ENCODE measurements at places on chromosomes 2 and 18.

DNA sequence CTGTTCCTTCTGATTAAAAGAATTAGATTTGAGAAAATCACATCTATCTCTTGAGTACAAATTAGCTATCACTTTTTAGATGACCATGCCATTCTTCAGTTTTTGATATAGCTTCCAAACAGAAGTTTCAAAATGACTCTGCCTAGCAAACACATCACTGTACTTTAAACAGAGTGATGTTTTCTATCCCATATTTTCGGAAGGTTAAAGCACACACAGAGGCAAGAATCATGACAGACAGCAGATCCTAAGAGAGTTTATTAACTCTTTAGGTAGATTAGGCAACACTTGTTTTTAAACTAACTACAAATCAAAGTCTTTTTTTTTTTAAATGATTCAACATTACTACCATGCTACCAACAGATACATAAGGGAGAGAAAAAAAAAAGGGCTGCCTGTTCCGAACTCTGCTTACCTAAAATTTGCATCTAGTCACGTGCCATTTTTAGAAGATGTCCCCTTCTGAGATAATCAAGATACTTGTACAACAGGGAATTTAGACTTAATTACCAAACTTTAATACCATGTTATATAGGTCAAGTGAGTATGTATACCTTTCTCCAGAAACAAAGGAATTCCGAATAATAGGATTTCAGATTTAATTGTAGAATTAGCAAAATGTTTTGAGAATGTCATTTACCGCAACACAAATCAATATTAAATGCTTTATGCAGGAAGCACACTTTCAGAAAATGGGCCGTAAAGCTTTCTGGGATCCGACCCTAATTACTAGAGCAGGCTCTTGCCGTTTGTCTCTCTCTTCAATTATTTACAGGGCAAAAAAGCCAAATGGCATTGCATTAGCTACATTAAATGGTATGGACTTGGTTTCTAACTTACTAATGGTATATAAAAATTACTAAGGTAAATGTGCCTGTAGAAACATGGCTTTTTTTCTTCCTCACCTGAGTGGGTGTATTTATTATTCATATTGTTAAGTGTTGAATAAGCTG lies 2.6 kb downstream of the RBMS1 start:
- no peak for DNase-seq
- peak overlapping the region; percentile 86 for H3K27ac ChIP-seq
- peak overlapping the region; percentile 94 for H3K4me3 ChIP-seq
- peaks cover 16% of the 10 kb centered on the region for H3K4me1 ChIP-seq
- no peaks in the 10 kb centered on the region for H3K27me3 ChIP-seq
- H3K36me3 ChIP-seq = no peaks in the 10 kb centered on the region

- no peaks in the 10 kb centered on the region for H3K4me1 ChIP-seq
- peaks cover 4% of the 10 kb centered on the region for H3K27me3 ChIP-seq
- DNase-seq = no peak
- no peak overlapping the region for H3K4me3 ChIP-seq
- no peak overlapping the region for H3K27ac ChIP-seq
- no peaks in the 10 kb centered on the region for H3K36me3 ChIP-seq
These were observed 17.5 kb upstream of the BIN1 start for GRCh38 chr2:127124426-127124825.

DNA sequence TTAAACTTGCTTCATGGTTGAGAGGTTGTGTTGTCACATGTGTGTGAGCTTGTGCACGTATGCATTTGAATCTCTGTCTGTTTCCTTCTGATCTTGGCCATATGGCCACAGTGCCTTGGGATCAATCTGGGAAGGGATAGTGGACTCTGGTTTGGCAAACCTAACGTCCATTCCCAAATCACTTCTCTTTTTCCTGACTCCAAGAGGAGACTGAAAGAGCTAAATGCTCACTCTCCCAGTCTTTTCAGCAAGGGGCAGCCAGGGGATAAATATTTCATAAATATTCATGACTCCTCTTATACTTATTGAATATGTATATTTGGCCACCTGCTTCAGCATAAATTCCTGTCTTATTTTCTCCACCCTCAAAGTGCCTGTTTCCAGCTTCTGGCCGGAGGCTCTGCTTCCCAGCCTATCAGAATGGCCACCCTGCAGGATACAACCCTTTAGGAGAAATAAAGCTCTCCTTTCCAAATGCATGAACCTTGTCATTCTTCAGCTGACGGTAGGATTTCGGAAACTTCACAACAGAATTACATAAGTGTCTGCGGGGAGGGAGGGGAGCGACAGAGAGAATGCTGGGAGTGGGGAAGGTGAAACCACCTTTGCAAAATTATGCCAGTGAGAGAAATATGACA lies 112.2 kb upstream of the COPS8 start:
- DNase-seq = no peak
- H3K36me3 ChIP-seq = no peaks in the 10 kb centered on the region
- H3K4me1 ChIP-seq = peaks cover 24% of the 10 kb centered on the region
- H3K27me3 ChIP-seq = no peaks in the 10 kb centered on the region

DNA sequence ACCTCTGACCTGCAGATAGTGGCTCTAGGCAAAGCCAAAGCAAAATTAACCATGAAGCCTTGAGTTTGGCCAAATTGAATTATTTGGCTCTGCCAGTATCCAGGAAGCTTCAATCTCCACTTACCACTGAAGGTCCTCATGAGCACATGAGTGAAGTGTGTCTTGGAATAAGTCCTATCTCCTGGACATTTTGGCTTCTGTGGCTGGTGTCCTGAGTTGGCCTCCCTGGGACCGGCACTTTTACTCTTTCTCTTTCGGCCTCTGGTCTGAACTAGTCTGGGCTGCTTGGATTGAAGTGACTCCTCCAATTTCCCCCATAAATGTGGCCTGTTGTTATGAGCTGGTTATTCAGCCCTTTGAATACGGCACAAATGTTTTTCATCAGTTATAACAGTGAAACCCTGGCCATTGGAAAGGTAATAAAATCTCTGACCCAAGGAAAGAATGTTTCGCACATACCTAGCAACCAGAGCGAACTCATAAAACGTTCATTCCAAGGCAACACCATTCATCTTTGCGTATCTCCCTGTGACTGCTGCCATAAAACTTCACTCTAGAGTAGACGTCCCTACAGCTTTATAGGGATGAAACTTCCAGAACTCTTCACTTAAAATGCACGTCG lies 216.4 kb downstream of the LPIN1 start:
- H3K27ac ChIP-seq = no peak overlapping the region
- no peaks in the 10 kb centered on the region for H3K27me3 ChIP-seq
- DNase-seq = no peak
- no peaks in the 10 kb centered on the region for H3K36me3 ChIP-seq
- no peak overlapping the region for H3K4me3 ChIP-seq
- no peaks in the 10 kb centered on the region for H3K4me1 ChIP-seq

- no peak for DNase-seq
- no peak overlapping the region for H3K27ac ChIP-seq
- H3K27me3 ChIP-seq = no peaks in the 10 kb centered on the region
These were observed 103.4 kb upstream of the SLC35G4 start for GRCh38 chr18:11505993-11506392.

DNA sequence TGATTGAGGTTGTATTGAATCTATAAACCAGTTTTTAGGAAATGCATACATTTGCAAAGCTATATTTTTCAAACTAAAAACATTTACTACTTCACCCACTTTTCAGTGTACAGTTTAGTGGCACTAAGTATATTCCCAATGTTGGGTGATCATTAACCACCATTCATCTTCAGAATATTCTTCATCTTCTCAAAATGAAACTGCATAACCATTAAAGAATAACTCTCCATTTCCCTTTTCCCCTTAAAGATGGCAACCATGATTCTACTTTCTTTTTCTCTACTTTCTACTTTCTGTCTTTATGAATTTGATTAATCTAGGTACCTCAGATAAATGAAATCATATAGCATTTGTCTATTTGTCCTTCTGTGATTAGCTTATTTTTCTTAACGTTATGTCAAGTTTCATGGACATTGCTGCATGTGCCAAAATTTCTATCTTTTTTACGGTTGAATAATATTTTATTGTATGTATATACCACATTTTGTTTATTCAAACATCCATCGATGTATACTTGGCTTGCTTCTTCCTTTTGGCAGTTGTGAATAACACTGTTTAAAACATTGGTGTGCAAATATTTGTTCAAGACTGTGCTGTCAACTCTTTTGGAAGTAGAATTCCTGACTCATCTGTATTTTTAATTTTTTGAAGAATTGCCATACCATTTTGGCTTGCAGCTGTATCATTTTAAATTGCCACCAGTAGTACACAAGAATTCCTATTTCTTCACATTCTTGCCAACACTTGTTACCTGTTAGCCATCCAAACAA lies 104.9 kb downstream of the RPRM start:
- H3K4me1 ChIP-seq = no peaks in the 10 kb centered on the region
- no peaks in the 10 kb centered on the region for H3K27me3 ChIP-seq
- H3K36me3 ChIP-seq = no peaks in the 10 kb centered on the region
- no peak for DNase-seq
- H3K27ac ChIP-seq = no peak overlapping the region
- H3K4me3 ChIP-seq = no peak overlapping the region

DNA sequence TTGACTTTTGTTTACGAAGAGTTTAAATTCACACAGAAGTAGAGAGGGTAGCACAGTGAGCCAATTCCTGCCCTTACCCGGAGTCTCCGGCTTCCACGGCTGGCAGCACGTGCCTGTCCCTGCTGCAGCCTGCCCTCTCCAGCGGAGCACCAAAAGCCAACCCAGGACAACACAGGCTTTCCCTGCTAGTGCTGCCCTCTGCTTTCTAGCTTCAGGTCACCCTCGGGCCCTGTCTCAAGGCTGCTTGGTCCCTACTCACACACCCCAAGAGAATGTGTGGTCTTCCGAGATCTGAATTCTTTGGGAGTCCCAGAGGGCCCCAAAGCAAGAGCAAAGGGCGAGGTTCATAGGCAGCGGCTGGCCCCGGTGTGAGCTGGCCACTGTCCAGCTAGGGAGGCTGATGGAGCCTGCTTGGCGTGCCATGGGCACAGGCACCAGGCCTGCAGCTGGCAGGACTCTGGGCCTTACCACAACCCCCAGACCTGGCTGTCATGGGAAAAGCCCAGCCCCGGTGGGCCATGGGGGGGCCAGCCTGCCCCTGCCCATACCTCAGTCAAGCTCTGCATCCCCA lies 7.0 kb upstream of the HS6ST1 start:
- H3K36me3 ChIP-seq = no peaks in the 10 kb centered on the region

DNA sequence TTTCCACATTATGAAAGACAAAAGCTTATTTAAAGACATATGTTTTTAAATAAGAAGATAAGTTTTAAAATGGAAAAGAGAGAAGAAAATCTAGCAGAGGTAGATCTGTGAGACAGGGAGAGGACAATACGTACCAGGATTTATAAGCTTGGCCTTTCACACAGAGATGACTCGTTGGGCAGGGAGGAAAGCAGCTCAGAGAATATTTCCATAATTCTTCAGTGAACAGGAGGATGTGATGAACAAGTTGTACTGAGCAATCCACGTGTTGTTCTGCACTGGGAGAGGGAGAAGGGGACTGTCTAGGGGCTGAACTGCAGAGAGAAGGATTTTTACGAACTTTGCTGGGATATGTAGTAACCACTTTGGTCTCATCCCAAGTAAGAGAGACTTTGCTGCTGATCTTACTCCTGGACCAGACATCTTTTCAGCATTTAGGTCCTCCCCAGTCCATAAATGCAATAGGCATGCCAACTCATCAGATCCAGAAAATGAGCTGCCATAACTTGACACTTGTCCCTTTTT lies 162.5 kb upstream of the SETBP1 start:
- DNase-seq = no peak
- H3K4me3 ChIP-seq = no peak overlapping the region
- H3K27ac ChIP-seq = no peak overlapping the region

DNA sequence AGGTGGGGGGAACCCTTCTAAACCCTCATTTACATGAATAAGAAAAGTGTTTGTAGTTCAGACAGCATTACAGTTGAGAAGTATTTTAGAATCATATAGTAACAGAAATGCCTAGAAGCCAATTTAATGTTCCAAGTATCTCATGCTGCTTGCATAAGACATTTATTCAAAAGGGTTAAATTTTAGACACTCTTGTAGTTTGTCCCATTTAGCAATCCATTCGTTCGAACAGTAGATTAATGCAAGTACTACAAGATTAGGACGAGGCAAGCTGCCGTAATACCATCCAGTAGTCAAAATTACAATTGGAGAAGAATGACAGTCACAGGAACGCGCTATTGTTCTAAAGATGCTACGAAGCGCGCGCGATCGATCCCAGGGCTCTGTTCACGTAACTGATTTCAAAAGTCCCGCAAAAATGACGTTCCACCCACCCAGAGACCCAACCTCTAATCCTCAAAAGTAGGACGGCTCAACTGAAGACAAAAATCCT lies 1.2 kb downstream of the TMEM237 start:
- H3K27ac ChIP-seq = peak overlapping the region; percentile 90
- H3K36me3 ChIP-seq = no peaks in the 10 kb centered on the region
- no peak for DNase-seq
- H3K27me3 ChIP-seq = no peaks in the 10 kb centered on the region

GRCh38 chr2:176128982-176129796 lies at the start of gene HOXD8:
HOXD8 (plus strand) TSS chr2:176129705; CDS start chr2:176130367, 662 bp downstream.
- peak within 1 kb of the TSS; percentile 32 for H3K4me3 ChIP-seq
- H3K27ac ChIP-seq = no peak within 1 kb of the TSS
- peaks cover 89% of the 10 kb centered on the region for H3K27me3 ChIP-seq
- no peaks in the 10 kb centered on the region for H3K36me3 ChIP-seq
- peaks cover 19% of the 10 kb centered on the region for H3K4me1 ChIP-seq
- no peak for DNase-seq

GRCh38 chr18:58263055-58263957 lies 219.3 kb downstream of the NEDD4L start:
- H3K36me3 ChIP-seq = no peaks in the 10 kb centered on the region
- H3K4me3 ChIP-seq = no peak overlapping the region
- no peaks in the 10 kb centered on the region for H3K4me1 ChIP-seq
- no peak for DNase-seq
- no peak overlapping the region for H3K27ac ChIP-seq

DNA sequence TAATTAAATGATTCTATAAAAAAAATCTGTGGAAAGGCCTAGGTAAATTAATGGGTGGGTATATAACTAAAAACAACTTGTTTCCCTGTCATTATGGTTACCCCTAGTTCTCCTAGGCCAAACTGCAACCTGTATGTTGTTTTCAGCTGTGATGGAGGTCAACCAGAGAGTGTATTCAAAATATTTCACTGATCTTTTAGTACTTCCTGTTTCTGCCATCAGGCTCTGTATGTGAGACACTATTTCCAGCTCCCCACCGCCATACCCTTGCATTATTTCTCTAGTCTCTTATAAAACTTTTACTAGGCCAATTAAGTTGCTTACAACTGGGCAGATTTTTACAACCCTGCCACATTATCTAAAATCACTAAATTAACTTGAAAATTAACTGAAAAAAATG lies 21.0 kb upstream of the CDKL4 start:
- H3K27ac ChIP-seq = no peak overlapping the region
- DNase-seq = no peak
- H3K4me3 ChIP-seq = no peak overlapping the region
- no peaks in the 10 kb centered on the region for H3K4me1 ChIP-seq
- H3K27me3 ChIP-seq = no peaks in the 10 kb centered on the region

GRCh38 chr2:136254681-136255080 lies 136.7 kb upstream of the CXCR4 start:
- H3K27me3 ChIP-seq = no peaks in the 10 kb centered on the region
- H3K4me3 ChIP-seq = no peak overlapping the region
- no peak overlapping the region for H3K27ac ChIP-seq
- DNase-seq = no peak
- no peaks in the 10 kb centered on the region for H3K4me1 ChIP-seq

Measured in effector memory CD4-positive, alpha-beta T cell (primary cell).